ENCODE measurements at places on chromosomes 6 and 20. TPM values are rescaled to one million over a fixed set of nuclear protein-coding genes. Genes with fewer than 3 reads are reported as not detected.

Gene BACH2
- not detected for total RNA-seq

DNA sequence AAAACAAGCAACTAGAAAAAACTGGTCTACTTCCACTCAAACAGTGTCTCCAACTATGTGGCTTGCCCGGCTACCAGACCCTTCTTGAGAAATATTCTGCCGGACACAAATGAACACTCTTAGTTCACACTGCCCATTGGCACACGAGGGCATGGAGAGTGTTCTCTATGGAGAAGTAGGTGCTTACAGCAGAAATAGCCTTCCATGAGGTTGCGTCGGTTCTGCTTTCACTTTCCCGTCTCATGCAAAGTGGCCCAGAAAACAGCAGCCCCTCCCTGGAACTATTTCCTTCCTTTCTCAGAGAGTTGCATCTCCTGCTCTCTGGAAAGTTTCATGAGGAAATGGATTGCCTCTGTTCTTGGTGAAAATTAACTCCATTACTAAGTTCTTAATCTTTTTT is 9.5 kb upstream of the HLA-DOA start:
- DNase-seq = peak; percentile 54

- peak; percentile 93 for DNase-seq
Observed at GRCh38 chr6:17417817-17418216, 24.4 kb downstream of the CAP2 start.

DNA sequence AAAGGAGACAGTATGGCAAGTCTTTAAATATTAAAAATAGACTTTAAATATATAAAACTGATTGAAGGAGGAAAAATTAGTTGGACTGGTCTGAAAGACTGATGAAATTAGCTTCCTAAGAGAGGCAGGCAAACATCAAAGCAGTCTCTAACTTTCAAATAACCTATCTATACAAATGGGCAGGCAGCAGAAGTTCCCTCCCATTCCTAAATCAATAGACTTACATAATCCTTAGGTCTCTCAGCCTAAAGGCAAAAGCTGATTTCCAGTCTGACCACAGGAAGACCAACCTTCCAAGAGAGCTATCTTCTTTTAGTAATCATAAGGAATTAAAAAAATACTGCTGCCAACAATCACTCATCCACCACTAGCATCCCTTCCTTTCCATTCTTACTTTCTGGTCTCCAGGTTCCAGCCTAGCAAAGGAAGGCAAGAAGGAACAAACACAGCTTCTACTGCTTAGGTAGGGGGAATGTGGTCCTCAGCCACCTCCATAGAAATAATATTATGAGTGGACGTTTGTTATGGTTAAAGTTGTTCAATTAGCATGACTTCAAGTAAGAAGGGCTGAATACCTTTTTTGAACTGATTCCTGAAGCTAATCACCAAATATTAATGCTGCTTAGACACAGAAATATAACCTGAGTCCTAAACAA is 44.1 kb downstream of the SESN1 start:
- no peak for DNase-seq

DNA sequence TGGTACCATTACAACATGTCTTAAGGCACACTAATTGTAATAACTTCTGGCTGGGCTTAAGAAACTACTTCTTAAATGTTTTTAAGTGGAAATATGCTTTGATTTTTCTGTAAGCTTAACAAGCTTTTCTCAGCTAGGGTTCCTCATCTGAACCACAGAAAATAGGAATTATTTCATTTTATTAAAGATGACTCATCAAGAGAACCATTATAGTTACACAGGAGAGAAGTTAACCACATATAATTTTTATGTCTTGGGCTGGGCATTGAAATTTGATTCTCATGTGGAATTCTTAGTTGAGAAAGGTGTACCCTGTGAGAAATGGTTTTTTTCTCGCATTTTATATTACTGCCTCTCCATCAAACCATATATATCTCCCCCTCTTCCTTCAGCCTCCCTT is 75.1 kb downstream of the QKI start:
- peak; percentile 57 for DNase-seq

Gene PLN
- total RNA-seq = not detected

All from LHCN-M2 (cell line).